Gastroesophageal sphincter (tissue), 4 donors: ENCODE measurements at places on chromosomes 2 and 18. TPM values are rescaled to one million over a fixed set of nuclear protein-coding genes. Genes with fewer than 3 reads are reported as not detected.

The RUFY4 gene
- not detected for total RNA-seq

- no peaks in the 10 kb centered on the region for H3K4me1 ChIP-seq
- H3K36me3 ChIP-seq, result no peaks in the 10 kb centered on the region
- no peak overlapping the region for H3K4me3 ChIP-seq
- no peak for ATAC-seq
- no peak overlapping the region for H3K27ac ChIP-seq
These were observed 891.4 kb downstream of the CCDC85A start for GRCh38 chr2:57075226-57075625.

DNA sequence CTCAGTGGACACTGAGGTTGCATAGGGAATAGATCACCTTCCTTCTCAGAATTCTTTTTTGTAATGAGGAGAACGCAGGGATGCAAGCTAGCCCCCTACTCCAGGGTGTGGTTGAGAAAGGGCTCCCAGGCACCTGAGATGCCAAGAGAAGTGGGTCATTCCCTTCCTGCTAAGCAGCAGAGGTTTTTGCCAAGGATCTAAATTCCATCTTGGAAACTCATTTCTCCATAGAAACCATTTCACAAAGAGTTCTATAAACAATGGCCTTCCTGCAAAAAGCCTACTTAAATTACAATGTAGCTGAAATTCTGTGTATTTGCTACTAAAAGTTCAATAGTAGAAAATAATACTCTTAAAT is 3.7 kb upstream of the PPP3R1 start:
- H3K4me1 ChIP-seq, result no peaks in the 10 kb centered on the region
- H3K4me3 ChIP-seq, result no peak overlapping the region
- no peaks in the 10 kb centered on the region for H3K27me3 ChIP-seq
- H3K36me3 ChIP-seq, result no peaks in the 10 kb centered on the region
- H3K27ac ChIP-seq, result no peak overlapping the region

The AQP4 gene
- 0.12 TPM for total RNA-seq

- no peak overlapping the region for H3K27ac ChIP-seq
- no peaks in the 10 kb centered on the region for H3K36me3 ChIP-seq
- no peak for ATAC-seq
- H3K27me3 ChIP-seq, result no peaks in the 10 kb centered on the region
- H3K4me3 ChIP-seq, result no peak overlapping the region
These were observed 256.1 kb downstream of the CDH2 start for GRCh38 chr18:27920836-27921235.

DNA sequence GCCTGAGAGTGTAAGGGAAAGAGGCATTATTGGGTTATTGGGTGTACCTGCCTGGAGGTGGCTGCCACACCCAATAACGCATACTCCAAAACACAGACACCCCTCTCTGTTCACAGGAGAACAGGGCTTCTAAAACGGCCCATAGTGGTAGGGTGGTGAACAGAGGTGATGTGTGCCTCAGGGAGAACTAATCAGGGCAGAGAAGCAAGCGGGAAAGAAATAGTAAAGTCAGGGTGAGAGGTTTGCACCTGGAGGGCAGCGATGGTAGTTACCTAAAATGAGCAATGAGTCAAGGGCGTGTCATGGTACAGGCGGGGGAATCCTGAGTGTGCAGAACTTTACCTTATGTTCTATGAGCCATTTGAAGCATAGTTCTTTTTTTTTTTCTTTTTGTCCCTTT is 21.6 kb upstream of the VPS4B start:
- no peak overlapping the region for H3K4me3 ChIP-seq
- H3K4me1 ChIP-seq, result no peaks in the 10 kb centered on the region
- H3K27me3 ChIP-seq, result no peaks in the 10 kb centered on the region
- no peak for ATAC-seq
- H3K36me3 ChIP-seq, result no peaks in the 10 kb centered on the region

DNA sequence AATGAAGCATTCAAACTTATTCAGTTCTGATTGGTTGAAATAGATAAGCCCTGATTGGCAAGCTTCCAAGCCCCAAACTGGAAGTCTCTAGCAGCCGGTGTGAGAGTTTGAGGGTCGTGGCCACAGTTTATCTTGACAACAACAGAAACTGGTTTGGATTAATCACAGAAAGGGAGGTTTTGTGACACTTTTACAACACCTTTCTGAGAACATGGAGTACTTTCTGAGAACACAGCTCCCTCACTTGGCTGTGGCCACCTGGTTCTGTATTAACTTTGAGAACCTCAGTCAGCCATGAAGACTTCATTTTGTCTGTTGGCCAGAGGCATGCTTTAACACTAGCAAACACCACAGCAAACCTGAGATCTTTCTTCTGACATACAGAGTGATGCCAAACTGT is 280.7 kb upstream of the VWC2L start:
- H3K4me3 ChIP-seq, result no peak overlapping the region
- no peaks in the 10 kb centered on the region for H3K36me3 ChIP-seq
- no peak for ATAC-seq
- no peaks in the 10 kb centered on the region for H3K4me1 ChIP-seq
- no peak overlapping the region for H3K27ac ChIP-seq

DNA sequence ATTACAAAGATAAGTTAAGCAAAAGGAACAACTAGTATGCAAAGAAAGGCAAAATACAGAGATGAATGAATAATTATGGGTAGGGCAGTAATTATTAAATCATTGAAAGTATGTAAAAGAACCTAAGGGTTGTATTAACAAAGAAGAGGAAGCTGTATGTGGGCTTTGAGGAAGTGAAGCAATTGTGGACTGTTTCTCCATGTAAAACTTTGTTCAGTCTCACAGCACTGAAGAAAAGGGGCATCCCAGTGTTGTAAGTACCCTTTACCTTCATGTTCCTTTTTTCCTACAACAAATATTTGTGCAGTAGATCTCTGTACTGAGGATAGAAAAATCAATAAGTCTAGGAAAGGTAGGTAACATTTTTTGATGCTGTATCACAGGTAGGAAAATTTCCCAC is 388.7 kb upstream of the NRP2 start:
- H3K36me3 ChIP-seq, result no peaks in the 10 kb centered on the region
- no peak overlapping the region for H3K27ac ChIP-seq
- H3K4me3 ChIP-seq, result no peak overlapping the region
- H3K4me1 ChIP-seq, result no peaks in the 10 kb centered on the region
- H3K27me3 ChIP-seq, result no peaks in the 10 kb centered on the region
